ENCODE measurements at places on chromosomes 12 and 14.
A peak's percentile ranks its signal among the peaks of the same experiment; 100 is the strongest.

DNA sequence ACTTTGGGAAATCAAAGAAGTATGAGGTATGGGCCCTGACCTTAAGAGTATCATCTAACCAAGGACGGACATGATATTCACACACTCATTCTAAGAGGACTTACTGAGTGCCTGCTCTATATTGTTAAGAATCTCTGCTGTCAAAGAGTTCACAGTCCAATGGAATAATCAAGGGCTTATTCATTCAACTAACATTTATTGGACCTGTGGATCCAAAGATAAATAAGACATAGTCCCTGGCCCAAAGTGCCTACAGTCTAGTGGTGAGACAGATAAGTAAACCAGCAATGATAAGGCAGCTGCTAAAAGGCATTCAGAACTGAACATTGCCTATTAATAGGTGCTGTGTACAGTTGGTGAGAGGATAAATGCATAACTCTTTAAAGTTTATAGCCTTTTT is 11.0 kb downstream of the WDR20 start:
- H3K4me3 ChIP-seq: no peak overlapping the region
- H3K4me1 ChIP-seq: no peaks in the 10 kb centered on the region
- no peak overlapping the region for H3K27ac ChIP-seq

GRCh38 chr12:116320791-116321217 is 43.3 kb upstream of the MED13L start:
- H3K27me3 ChIP-seq: no peaks in the 10 kb centered on the region
- H3K4me3 ChIP-seq: no peak overlapping the region
- H3K4me1 ChIP-seq: peaks cover 8% of the 10 kb centered on the region
- DNase-seq: no peak

DNA sequence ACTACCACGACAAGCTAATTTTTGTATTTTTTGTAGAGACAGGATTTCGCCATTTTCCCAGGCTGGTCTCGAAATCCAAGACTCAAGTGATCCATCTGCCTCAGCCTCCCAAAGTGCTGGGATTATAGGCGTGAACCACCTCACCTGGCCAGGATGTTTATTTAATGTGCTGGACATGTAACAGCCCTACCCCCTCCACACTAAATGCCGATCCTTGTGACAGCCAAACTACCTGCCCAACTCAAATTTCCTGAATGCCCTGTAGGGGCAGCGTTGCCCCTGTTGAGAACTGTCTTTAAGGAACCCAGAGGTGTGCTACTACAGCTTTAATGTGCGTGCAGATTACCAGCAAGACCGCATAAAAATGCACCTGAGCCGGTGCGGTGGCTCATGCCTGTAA is 48.1 kb downstream of the KCNK13 start:
- no peaks in the 10 kb centered on the region for H3K36me3 ChIP-seq
- no peaks in the 10 kb centered on the region for H3K4me1 ChIP-seq
- no peak for DNase-seq
- H3K4me3 ChIP-seq: no peak overlapping the region

- no peaks in the 10 kb centered on the region for H3K27me3 ChIP-seq
- H3K27ac ChIP-seq: no peak overlapping the region
- H3K4me1 ChIP-seq: no peaks in the 10 kb centered on the region
- no peak overlapping the region for H3K4me3 ChIP-seq
- DNase-seq: no peak
Measured at GRCh38 chr12:127108360-127109215, 1158.4 kb upstream of the TMEM132C start.

DNA sequence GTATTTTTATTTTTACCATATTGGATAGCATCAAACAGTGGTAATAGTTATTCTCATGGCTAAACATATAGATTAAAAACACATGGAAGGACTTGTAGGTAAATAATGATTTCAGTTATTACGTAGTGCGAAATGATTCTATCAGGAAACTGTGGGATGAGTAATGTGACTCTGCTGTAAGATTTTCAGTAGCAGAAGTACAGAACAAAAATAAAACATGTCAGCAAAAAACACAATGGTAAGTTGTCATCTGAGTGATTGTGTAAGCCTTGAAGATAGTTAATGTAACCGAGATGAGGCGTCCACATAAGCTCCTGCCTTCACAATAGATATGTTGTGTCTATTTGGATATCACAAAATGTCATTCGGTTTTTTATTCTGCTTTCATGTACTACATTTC is 99.8 kb downstream of the BORCS5 start:
- no peaks in the 10 kb centered on the region for H3K36me3 ChIP-seq
- H3K27ac ChIP-seq: peak overlapping the region; percentile 20
- peaks cover 6% of the 10 kb centered on the region for H3K4me1 ChIP-seq
- H3K4me3 ChIP-seq: no peak overlapping the region

DNA sequence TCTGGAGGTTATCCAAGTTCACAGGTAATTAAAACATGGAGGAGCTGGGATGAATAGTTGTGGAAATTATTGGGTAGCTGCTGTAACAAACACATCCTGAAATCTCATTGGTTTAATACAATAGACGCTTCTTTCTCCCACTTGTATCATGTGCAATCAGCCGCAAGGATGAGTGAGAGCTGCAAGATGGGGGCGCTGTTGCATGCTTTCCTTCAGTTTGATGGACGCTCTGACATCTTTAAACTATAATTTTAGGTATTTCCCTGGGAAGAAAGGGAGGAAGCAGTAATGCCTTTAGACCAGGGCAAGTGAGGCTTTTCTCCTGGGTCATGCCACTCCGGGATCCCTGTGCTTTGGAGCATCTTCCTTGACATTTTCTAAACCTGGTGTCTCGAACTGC is 178.7 kb downstream of the PAWR start:
- peaks cover 14% of the 10 kb centered on the region for H3K4me1 ChIP-seq
- H3K27me3 ChIP-seq: no peaks in the 10 kb centered on the region
- DNase-seq: no peak
- no peak overlapping the region for H3K27ac ChIP-seq
- no peak overlapping the region for H3K4me3 ChIP-seq
- no peaks in the 10 kb centered on the region for H3K36me3 ChIP-seq

GRCh38 chr12:91704446-91704845 is 441.2 kb downstream of the BTG1 start:
- H3K27ac ChIP-seq: no peak overlapping the region
- H3K36me3 ChIP-seq: no peaks in the 10 kb centered on the region
- H3K4me1 ChIP-seq: no peaks in the 10 kb centered on the region
- no peaks in the 10 kb centered on the region for H3K27me3 ChIP-seq

GRCh38 chr12:45863332-45863731 is 127.0 kb downstream of the SCAF11 start:
- no peaks in the 10 kb centered on the region for H3K36me3 ChIP-seq
- no peaks in the 10 kb centered on the region for H3K4me1 ChIP-seq
- no peak overlapping the region for H3K27ac ChIP-seq
- H3K4me3 ChIP-seq: no peak overlapping the region

DNA sequence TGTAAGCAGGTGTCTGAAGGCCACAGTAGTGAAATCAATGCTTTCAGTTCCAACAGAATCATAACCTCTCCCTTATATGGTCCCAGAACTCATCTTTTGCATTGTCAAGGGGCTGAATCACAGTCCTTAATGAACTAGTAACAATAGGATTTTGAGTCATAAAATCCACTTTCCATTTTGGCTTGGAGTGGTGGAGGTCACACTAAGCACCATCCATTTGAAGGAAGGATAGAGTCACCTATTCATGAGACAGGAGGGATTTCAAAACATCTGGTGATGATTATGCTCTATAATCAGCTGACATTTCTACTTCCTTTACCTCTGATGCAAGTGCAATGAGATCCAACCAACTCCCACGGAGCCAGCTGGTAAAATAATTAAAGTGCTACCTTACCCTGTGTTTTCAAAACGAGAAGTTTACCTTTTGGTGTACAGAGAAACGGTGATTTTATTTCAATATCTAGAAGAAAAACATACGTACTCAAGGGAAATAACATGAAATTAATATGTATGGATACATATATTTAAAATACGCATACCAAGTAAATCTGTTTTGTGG is 59.1 kb downstream of the TMEM132D start:
- no peaks in the 10 kb centered on the region for H3K27me3 ChIP-seq
- H3K36me3 ChIP-seq: no peaks in the 10 kb centered on the region
- no peak for DNase-seq

GRCh38 chr14:64625386-64626232 is 75.8 kb downstream of the PPP1R36 start:
- DNase-seq: peak; percentile 48
- H3K36me3 ChIP-seq: no peaks in the 10 kb centered on the region
- H3K4me3 ChIP-seq: no peak overlapping the region
- H3K4me1 ChIP-seq: no peaks in the 10 kb centered on the region
- no peak overlapping the region for H3K27ac ChIP-seq

DNA sequence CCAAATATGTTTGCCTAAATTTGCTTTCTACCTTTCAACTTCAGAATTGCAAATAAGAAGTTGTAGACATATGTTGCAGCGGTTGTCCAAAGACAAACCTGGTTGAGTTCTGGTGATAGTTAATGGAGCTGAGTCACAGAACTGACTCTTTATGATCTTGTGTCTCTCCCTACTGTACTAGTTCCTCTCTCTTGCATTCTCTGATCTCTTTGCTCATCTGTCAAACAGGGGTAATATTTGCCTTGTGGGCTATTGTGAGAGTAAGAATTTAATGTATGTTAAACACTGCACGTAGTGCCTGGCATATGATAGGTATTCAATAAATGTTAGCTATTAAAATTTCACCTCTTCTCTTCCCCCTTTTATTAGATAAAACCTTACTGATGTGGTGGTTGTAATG is 283.5 kb upstream of the RGS6 start:
- H3K4me1 ChIP-seq: peaks cover 23% of the 10 kb centered on the region
- no peak overlapping the region for H3K27ac ChIP-seq
- no peaks in the 10 kb centered on the region for H3K36me3 ChIP-seq
- H3K4me3 ChIP-seq: no peak overlapping the region
- no peak for DNase-seq
- no peaks in the 10 kb centered on the region for H3K27me3 ChIP-seq

DNA sequence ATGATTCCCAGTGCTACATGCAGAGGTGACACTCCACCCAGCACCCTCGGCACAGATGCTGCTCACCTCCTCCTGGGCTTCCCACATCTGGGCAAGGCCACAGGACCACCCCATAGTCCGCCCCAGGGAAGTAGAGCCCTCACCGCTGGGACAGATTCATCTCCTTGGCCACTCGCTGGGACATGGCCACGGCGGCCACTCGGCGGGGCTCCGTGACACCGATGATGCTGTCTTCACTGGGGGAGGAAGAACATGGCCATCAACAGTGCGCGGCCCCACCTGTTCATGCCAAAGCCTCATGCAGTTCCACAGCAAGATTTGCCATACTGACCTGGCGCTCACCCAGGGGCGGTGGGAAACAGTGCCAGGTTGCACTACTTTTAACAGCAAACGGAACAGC is 13.7 kb downstream of the DHX37 start:
- DNase-seq: no peak
- H3K4me1 ChIP-seq: no peaks in the 10 kb centered on the region

Measured in endothelial cell of umbilical vein (primary cell).